ENCODE measurements at places on chromosomes 2 and 18.

GRCh38 chr2:118151831-118152230, 63.6 kb downstream of the INSIG2 start:
- no peak for DNase-seq

GRCh38 chr2:223800908-223801307, 36.5 kb downstream of the AP1S3 start:
- DNase-seq: no peak

DNA sequence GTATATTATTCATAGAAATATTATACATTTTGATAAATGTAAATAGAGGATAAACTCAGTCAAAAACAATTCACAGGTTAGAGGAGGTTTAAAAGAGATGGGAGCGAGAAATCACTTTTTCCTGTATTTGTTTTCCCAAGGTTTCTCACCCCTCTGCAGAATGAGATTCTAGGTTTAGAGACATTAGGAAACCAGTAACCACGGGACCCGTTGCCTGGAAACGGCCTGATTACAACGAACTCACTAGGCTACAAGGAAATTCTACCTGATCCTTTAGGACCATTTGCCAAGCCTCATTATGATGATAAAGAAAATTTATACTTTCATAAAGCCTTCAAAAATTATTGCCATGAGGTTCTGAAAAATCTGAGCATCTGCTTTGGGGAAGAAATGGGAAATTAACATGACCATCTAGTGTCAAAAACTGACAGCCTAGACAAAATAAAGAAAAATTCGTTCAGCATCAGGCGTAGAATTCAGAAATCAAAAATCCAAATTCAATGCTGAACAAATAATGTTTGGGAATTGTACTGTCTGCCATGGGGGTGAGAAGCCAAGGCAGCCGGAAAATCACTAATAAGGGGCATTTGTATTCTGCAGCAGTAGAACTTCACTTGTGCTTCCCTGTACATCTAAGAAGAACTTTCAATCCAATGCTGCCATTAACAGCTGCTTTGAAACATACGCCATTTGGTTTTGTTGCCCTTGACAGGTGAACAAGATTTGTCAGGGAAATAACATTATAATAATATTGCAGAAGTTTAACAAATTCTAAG, 262.3 kb downstream of the NRXN1 start:
- no peak for DNase-seq

GRCh38 chr2:207810200-207810788, 40.6 kb upstream of the FZD5 start:
- no peak for DNase-seq

DNA sequence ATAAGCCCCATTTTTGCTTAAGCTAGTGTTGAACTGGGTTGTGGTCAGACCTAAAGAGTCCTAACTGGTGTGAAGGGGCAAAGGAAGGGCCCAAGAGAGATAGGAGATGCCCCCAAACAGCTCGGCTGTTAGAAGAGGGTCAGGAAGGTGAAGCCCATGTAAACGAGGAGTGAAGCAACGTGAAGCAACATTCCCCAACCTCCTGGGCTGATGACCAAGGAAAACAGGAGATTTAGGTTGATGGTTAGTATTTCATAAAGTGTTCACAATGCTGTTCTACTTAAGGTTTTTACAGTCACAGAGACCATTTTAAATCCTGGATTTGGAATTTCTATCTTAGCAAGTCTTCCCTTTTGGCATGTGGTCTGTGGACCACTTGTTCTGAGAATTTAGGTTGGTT, 144.0 kb upstream of the SERPINE2 start:
- no peak for DNase-seq

DNA sequence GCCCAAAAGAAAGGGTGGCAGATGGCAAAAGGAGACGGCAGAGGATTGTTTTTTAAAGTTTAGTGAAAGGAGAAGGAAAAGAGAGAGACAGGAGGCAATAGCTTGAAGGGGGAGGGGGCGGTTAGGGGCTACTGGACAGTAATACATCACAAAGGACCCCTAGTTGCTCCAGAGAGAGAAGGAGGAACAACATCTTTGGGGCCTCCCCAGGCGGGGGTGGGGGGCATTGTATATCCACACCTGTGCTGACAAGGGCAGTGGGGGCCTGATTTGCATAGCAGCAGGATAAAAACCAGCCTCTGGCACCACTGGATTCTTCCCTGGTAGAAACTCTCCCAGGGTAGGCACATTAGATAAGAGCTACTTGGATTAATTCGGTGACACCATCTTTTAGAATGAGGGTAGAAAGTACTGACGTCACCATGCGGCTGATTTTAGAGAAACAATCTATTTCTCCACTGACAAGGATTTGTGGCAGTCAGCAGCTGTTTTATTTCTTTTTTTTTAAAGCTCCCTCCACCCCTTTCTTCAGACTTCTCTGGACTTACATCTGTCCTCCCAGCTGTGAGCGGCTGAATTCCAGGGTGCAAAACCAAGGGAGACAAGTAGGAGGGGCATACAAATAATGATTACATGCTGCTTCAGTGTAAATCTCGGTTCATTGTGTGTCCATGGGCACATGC, 199.8 kb upstream of the NRP2 start:
- DNase-seq: no peak

DNA sequence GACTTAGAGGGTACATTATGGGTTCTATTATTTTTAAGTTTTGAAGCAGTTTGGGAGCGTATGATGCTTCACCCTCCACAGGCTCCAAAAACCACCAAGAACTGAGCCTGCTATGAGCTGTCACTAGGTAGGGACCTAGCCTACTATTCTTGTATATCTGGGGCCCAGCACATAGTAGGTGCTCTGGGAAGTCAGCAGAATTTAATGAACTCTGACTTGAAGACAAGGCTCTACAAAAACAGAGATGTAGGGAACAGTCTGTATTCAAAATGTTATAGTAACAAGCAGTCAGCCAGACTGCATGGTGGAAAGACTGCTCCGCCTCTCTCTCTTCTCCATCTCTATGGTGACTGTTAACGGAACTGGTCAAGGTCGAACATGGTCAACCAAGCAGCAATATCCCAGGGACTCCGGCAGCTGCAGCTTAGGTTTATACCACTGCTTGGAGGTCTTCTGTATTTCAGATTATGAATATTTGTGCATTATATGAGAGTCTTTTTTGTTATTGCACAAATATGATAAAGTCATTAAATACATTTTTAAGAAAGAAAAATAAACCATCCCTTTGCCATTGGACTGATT, 22.2 kb upstream of the YWHAQ start:
- no peak for DNase-seq

DNA sequence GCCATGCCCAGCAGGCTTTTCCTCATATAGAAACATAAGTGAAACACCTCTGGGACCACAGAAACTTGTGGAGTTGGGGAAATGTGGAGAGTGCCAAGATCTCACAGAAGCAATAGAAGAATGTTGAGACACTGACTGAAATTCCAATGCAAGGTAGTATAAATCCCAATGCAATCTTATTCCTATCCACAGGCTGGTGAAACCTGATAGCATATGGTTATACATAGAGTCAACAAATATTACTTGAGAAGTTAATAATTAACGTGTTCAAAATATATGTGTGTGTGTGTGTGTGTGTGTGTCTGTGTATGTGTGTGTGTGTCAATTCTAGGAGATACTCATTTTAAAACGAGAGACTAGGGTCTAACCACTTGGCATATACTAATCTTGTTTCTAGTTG, 776.8 kb upstream of the ACVR2A start:
- no peak for DNase-seq
